Fibroblast of skin of right quadriceps (primary cell): ENCODE measurements at places on chromosomes 2 and 18.
A peak's percentile ranks its signal among the peaks of the same experiment; 100 is the strongest.

DNA sequence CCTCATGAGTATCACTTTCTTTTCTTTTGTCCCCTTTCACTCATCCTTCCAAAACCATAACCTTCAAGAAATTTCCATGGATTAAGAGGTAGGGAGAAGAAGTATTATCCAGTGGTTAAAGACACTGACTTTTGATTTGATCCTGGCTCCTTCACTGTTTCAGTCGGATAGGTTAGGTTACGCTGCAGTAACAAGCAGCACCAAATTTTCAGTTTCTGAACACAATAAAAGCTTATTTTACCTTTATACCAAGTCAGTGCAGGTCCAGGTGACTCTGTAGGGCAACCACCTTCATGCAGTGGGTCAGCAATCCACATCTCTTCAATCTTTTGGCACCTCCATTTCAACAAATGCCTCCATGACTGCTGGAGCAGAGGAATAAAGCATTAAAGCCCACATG, 15.0 kb upstream of the MARCHF4 start:
- no peak for DNase-seq

- peak; percentile 87 for DNase-seq
These were observed at the start of gene MSH2 for GRCh38 chr2:47402805-47403608. TSS of gene MSH2 (plus strand) at chr2:47403156. CDS start at chr2:47403192, 36 bp downstream.

DNA sequence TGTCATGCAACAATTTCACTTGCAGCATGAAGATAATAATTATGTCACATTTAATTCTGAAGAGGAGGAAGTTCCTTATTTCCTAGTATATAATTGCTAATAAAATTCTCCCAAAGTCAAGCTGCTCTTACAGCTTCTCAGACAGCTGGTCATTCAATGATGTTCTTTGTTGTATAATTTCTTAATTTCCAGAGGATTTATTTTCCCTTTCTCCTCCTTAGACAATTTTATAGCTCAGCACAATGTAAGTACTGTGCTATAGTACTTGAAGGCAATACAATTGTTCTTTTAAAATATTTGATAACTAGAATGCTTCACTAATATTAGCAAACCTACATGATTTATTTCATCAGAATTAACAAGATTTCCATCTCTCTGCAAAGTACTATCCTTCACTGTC, 73.4 kb downstream of the ROCK1 start:
- no peak for DNase-seq

DNA sequence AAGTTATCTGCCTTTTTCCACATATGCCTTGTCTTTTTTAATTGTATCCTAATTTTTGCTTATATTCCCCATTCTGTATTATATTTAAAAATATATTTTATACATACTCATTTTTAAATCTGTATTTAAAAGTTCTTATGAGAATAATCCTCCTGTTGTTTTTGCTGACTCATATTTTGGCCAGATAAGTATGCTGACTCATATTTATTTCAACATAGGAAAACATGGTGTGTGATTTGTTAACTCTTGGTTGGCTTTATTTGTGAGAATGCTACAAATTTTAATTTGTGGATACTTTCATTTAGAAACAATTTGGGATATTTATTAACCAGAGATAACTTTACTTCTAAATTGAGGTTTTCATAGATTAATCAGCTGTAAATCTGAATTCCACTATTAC, 587.7 kb downstream of the CPS1 start:
- peak; percentile 23 for DNase-seq

- peak; percentile 22 for DNase-seq
These were observed 252.9 kb downstream of the CLIP4 start for GRCh38 chr2:29367986-29368658.

GRCh38 chr18:69123421-69123820, 277.3 kb upstream of the DOK6 start:
- no peak for DNase-seq

GRCh38 chr2:221981912-221982470, 316.8 kb downstream of the PAX3 start:
- no peak for DNase-seq

DNA sequence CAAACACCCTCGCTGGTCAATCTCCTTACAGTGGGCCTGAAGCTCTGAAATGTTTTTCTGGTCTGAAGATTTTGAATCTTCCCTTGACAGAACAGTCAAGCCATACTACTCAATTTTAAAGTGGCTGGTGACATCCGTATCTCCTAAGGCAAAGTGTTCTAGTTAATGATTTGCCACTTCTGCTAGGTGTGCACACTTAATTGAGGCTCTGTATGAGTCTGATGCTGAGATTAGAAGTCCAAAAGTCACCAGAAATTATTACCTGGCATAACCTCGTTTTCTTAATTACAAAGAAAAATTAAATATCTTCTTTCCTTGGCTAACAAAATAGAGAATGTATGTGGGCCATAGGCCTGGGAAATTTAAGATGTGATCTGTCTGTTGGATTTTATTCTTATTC, 104.1 kb downstream of the DPP10 start:
- no peak for DNase-seq

DNA sequence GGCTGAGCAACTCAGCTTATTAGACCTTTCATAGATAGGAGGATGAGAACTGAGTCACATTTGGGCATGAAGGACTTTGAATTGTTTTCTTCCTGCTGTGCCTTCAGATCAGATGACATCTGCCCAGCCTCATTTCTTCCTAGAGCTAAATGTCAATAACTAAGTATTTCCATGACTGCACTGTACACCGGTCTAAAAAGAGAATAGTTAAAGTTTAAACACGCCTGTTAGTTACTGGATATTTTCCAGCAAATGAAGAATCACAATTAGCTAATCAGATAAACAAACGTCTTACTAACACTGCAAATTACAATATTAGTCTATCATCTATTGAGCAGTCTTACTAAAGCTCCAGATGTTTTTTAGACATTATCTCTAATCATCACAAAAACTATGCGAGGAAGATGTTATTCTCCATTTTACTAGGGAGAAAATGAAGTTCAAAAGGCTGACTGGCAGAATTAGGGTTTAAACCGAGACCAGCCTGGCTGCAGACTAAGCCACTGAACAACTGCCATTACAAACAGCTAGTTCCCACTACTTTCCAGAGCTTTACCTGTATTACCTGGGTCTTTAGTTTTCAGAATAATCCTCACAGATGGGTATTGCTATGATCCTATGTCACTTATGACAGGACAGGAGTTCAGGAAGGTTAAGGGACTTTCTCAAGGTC, 69.4 kb upstream of the ZNF397 start:
- no peak for DNase-seq

DNA sequence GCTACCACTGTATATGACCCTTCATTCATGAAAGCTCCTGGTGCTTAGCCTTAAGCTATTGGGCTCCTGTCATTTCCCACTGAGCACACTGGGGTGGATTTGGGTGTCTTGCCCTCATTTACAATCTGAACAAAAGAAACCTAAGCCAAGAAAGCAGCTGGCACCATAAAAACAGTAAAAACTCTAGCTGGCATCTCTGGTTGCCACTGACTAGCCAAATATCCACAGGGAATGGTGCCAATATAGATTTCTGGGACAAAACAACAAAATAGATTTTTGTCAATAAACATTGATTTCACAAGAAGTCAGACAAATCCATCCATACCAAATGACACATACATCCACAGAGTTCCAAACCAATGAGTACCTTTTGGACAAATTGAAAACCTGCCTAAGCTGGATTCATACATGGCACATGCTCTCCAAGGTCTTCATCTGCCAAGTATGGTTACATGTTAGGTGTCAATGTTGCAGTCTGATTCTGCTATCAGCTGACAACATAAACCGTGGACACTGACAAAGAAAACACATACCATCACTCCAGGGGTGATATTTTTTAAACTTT, 1081.5 kb upstream of the ZEB2 start:
- DNase-seq = no peak

DNA sequence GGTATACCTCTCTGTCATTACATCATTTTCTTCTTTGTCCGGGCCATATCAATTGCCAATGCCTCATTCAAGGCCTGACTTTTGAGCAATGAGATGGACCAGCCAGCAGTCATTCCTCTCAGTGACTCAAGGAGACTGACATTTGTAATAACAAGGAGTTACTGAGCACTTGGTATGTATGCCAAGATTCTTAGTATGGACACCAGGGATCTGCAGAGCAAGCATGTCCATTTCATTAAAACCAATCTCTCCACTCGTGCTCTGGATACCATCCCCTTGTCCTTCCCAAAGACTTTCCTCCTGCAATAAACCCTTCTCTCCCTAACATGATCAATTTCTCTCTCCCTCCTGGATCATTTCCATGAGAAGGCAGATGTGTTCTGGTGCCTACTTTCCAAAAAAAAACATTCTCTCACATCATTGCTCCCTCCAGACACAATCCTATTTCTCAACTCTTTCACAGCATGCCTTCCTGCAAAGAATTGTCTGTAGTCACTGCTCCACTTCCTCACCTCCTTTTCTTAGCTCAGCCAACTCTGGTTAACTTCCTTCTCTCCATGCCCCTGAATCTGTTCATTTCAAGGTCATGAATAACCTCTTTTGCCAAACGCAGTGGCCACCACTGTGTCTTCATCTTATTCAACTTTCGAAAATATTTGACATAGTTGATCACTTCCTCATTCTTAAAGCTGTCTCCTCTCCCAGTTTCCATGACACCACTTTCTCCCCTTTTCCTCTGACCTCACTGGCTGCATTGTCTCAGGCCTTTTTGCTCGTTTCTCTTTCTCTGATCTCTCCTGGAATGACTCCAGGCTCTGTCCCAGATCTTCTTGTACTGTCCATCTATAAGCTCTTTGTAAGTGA, 102.8 kb upstream of the CYP1B1 start:
- peak; percentile 91 for DNase-seq

DNA sequence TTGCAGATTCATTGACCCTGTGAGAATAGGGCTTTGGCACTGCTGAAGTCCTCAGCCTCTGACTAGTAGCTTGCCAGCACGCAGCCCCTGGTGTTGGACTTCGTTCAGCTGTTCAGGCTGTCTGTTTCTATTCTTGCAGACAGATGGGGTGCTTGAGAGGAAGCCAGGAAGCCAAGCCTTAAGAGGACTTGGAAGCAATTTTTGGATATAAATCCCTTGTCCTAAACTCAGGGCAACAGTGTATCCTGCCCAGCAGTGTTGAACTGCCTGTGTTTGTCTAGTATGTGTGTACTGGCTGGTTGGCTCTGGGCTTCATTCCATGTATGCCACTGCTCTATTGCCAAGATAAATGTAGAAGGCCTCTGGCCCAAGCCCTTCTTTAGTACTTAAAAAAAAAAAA, 108.6 kb downstream of the COMMD1 start:
- DNase-seq = peak; percentile 53

- DNase-seq = no peak
These were observed 211.3 kb upstream of the HNRNPA3 start for GRCh38 chr2:177001334-177001733.

- no peak for DNase-seq
These were observed 218.4 kb upstream of the REV1 start for GRCh38 chr2:99708231-99708630.

DNA sequence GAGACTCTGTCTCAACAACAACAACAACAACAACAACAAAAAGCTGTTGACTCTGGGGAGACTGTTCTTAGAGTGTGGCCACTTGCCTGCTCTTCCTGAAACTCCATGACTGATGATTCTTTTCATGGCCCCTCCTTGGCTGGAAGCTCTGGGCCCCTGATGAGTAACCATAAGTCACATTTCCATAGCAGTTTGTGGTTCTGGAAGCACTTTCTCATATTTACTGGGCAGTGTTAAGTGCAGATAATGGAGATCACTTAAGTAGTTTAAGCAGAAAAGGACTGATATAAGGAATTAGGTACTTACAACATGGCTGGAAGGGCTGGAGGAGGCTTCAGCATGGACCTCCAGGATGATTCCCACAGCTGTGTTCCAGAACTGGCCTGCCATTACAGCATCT, 147.3 kb upstream of the DLX2 start:
- DNase-seq = peak; percentile 84

DNA sequence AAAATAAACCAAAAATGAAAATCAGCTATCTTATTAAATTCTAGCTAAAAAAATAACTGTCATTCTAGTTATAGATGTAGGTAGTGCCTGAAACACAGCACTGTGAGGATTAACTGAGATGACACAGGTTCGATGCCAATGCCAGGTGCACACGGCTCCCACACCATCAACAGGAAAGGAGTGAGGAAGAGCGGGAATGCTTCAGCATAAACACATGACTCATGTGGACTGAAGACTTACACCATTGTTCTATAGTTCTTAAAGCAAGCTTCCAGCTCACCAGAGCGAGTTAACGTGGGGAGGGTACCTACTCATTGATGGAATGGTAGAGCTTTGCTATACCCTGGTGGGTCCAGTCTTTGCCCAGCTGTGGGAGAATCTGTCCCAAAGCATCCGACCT, 76.7 kb downstream of the EMILIN2 start:
- no peak for DNase-seq

- DNase-seq = peak; percentile 78
These were observed 214.4 kb upstream of the LRATD1 start for GRCh38 chr2:14418115-14418514.

DNA sequence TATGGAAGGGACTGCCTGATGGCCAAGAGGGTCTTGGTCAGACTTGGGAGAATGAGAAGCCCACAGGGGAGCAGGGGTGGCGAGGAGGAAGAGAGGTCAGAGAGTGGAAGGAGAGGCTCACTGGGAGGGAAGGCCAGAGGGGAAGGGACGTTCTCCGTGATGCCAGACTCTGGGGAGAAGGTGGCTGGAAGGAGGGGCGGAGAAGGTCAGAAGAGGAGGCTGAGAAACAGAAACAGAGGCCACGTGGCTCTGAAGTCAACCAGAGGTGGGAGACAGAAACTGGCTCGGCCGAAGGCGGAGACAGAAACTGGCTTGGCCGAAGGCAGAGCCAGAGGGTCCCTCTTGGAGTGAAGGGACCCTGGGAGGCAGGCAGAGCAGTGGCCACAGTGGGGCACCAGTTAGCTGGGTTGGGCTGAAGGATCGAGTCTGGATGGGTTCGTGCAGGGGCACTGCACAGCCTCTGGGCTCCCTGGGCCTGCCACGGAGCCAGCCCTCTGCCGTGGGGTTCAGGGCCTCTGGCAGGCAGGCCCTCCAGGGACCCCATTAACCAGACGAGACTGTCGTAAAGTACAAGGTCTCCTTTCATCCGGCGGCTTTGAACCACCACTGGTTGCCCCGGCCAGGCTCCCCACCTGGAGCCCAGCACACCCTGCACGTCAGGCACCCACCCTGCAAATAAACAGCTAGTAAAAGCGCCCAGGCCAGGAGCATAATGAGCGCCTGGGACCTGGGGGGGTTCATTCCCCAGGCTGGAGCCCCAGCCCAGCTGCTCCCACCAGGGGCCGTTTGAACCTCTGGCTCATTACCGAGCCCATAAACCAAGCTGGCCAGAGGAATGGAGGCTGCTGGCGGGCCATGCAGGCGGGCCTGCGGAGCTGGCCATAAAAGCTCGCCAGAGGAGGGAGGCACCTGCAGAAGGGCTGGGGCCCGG, 218.8 kb downstream of the DYSF start:
- DNase-seq = no peak

- DNase-seq = no peak
These were observed 230.7 kb downstream of the MYO3B start for GRCh38 chr2:170408461-170409163.

DNA sequence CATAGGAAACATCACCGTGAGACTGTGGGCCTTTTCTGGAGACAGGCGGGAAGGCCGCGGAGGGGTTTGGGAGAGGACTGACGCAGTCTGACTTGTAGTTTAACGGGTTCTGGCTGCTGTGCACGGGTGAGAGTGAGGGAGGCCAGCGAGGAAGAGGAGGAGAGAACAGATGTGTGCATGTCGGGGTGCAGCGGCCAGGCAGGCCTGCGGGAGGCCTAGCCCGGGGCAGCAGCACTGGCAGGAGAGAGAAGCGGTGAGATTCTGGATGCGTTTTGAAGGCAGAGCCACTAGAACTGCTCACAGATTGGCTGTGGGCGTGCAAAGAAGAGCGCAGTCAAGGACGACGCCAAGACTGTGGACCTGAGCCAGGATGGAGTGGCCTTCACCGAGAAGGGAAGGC, 53.9 kb downstream of the PTGR3 start:
- no peak for DNase-seq

GRCh38 chr2:159009940-159010339, 41.5 kb downstream of the TANC1 start:
- DNase-seq = no peak
